ENCODE measurements at places on chromosomes 11 and 22.

DNA sequence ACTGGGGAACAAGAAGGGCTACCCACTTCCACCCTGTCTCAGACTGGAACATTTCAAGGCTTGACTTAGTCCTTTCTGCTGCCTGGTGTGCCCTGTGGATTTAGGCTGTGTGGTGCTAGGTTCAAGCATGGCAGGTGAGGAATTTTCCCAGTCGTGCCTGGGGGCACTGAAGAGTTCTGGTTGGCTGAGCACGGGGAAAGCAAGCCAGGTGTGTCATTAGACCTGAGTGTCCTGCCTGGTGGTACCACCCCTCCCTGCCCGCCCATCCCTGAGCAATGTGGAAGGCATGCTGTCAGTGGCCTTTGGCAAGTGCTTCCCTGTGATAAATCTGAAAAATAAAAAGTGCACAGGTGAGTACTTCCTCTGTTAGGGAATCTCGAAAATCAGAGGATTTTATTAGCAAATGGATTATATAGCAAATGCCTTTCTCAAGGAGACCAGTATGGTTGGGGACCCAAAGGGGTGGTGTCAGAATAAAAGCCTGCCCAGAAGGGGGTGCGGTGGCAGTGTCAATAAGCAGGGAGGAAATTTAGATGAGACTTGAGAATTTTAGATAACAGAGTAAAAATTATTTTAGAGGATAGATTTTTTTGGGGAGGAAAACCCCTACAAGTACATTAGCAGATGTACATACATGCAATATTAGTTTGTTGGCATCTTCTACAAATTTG, 22.8 kb downstream of the TEAD1 start:
- DNase-seq, result no peak

DNA sequence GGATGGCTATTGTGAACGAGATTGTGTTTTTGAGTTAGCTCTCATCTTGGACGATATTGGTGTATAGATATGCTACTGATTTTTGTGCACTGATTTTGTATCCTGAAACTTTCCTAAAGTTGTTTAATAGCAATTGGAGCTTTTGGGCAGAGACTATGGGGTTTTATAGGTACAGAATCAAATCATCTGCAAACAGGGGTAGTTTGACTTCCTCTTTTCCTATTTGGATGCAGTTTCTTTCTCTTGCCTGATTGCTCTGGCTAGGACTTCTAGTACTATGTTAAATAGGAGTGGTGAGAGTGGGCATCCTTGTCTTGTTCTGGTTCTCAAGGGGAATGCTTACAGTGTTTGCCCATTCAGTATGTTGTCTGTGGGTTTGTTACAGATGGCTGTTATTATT, 8.9 kb upstream of the SCGB1D1 start:
- DNase-seq, result no peak

- peak; percentile 1 for DNase-seq
Observed at GRCh38 chr11:109808569-109808968, 284.6 kb upstream of the ZC3H12C start.

GRCh38 chr11:33545931-33546330, 154.7 kb downstream of the C11orf91 start:
- no peak for DNase-seq

DNA sequence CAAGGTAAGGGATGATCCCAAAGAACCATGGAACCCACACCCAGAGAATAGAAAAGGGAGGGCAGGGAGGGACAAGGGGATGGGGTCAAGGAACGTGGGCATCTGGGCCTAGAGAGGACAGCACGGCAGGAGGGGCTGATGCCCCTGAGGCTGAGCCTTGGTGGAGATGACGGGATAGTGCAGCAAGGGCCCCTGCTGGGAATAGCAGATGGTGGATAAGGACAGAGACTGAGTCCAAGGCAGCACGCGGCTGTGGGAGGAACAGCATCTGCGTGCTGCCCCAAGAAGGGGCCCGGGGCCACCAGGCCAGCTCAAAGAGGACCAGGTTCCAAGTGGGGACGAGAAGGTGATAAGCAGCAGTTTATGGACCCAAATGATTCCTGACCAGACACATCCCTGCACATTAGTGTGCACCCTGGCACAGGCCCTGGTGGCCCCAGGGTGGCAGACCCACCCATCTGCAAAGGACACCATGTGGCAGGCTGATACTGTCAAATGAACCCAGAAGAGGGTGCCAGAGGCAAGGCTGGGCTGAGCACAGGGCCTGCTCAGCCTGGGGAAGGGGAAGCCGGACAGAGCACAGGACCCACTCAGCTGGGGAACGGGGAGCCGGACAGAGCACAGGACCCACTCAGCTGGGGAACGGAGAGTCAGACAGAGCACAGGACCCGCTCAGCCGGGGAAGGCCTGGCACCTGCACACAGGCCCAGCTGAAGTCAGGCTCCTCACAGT, 12.8 kb upstream of the TESMIN start:
- DNase-seq, result no peak

GRCh38 chr22:45918459-45919370, 58.2 kb downstream of the WNT7B start:
- no peak for DNase-seq

DNA sequence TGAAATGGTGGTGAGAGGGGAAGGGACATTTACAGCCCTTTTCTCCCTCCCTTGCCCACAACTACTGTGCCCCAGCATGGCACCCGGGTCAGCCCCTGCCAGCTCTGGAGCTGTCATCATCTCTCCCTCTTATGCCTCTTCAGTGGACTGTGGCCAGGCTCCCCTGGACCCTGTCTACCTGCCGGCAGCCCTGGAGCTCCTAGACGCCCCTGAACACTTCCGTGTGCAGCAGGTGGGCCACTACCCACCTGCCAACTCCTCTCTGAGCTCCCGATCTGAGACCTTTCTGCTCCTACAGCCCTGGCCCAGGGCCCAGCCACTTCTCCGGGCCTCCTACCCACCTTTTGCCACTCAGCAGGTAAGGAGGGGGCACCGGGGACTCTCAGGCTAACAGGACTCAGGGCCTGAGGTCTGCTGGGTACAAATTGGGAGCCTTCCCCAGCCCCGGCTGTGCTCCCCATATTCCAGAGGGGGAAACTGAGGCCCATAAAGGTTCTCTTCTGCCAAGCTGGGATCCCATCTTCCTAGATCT, 2.9 kb downstream of the TMEM132A start:
- no peak for DNase-seq
